Activated CD4-positive, CD25-positive, alpha-beta regulatory T cell (primary cell): ENCODE measurements at places on chromosomes 2 and 18.
A peak's percentile ranks its signal among the peaks of the same experiment; 100 is the strongest.

DNA sequence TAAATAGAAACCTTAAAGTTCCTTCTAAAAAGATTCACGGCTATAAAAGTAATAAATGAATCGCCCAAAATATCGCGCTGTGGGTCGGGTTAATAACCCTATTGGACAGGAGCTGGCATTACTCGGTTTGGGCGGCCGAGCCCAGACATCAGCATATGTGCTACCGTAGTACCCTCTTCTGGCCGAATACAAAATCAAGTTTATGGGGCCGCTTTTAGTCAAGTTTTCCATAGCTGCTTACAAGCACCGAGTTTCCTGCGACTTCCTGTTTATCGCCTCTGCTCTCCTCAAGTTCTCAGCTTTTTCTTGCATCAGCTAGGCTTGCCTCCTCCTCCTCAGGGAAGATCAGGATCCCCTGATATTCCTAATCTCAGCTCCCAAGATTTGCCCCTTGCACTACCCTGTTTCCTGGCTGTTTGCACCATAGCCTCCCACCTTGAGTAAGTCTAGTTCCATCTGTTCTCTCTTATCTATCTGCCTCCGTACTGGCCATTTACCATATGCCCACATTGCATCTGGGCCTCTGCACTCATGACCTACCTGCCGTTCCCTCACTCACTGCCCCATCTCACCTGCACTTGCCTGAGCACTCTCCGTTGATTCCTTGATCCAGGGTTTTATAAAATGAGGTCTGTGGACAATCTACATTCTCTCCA, 56.1 kb downstream of the SLC35F5 start:
- DNase-seq: no peak

GRCh38 chr18:39761273-39761672, 2193.8 kb upstream of the PIK3C3 start:
- no peak for DNase-seq

DNA sequence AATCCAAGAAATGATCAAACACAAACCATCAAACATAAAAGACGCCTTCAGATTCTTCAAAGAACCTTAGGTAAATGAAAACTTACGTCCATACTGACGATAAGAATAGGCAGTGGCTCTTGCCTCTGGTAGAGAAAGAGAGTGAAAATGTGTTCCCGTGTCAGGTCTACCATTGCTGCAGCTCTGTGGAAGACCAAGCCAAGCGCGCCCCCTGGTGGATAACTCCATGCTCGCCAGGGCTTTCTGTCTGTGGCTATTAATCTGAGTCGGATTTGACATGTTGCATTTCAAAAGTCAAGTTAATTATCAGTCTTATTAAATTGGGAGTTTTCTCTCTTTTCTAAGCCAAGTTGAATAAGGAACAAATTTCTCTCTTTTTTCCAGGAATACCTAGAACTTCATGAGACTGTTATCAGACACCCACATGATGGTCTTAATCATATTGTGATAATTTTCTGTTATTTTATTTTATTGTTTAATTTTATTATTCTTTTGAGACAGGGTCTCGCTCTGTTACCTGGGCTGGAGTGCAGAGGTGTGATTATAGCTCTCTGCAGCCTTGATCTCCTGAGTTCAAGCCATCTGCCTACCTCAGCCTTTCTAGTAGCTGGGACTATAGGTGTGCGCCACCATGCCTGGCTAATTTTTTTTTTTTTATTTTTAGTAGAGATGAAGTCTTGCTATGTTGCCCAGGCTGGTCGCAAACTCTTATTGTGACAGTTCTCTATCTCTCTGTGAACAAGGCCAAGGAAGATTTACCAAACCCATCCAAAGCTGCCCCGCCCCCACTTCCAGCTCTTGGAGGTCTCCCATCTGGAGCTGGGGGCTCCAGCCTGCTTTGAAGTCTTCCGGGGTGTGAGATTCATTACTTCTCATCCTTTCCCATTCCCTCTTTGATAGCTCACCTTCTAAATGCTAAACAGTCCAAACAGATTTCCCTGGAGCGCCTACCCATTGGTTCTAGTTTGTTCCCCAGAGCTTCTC, 15.8 kb upstream of the ZAP70 start:
- peak; percentile 85 for DNase-seq

DNA sequence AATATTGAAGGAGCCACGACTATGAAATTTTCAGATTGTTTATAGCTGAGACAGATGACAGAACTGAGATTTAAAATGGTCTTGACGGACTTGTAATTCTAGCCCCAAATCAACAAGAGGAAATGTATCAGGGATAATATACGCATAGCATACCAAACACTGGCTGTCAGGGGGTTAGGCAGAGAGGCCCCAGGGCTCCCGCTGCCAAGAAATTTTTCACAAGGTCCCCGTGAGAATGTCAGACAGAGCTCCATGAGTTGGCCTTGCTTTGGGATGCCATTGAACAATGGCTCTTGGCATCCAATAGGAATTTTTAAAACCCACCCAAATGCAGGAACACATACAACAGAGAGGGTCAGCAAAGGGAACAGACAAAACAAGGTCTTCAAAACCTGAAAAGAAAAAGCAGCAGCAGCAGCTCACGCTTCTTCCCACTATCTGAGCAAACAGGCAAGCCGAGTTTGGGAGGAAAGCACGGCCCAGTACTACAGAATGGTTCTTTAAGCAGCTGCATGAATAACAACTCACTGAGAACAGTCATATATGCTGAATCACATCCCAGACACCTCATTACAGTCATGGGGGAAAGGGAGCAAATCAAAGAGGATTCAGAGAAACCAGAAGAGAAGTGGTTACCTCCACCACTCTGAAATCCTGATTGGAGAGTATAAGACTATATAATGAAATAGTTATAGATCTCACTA, 445.6 kb downstream of the RND3 start:
- no peak for DNase-seq

- DNase-seq: no peak
Observed at GRCh38 chr2:212970132-212970531, 181.3 kb downstream of the IKZF2 start.

DNA sequence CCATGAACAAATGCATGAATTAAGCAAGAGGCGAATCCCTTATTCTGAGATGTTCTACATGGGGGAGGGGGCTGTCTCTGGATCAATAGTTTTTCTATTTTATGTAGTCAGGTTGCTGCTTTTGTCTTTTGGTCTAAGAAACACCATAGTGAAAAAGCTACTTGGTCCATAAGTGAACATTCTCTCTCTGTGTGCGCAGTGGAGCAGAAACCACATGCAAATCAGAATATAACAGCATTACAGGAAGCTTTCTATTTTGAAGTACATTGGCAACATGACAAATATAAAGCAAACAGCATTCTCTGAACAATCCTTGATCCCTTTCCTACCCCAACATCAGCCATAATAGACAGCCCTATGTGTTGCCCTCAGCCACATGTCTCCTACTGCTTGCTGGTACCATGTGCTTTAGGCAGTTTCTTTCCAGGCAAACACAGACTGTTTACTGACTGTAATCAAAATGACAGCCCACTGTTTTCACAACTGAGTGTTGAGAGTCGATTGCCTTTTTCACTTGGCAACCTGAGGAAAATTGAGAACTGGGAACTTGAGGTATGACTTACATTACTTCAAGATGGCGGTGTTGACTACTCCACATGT, 10.6 kb downstream of the SCN3A start:
- DNase-seq: no peak

GRCh38 chr2:217593732-217594131, 409.1 kb downstream of the TNS1 start:
- no peak for DNase-seq

- no peak for DNase-seq
Observed at GRCh38 chr2:158497486-158497885, 40.7 kb downstream of the PKP4 start.
